Glomerular endothelial cell (primary cell): ENCODE measurements at places on chromosomes 4 and X.

DNA sequence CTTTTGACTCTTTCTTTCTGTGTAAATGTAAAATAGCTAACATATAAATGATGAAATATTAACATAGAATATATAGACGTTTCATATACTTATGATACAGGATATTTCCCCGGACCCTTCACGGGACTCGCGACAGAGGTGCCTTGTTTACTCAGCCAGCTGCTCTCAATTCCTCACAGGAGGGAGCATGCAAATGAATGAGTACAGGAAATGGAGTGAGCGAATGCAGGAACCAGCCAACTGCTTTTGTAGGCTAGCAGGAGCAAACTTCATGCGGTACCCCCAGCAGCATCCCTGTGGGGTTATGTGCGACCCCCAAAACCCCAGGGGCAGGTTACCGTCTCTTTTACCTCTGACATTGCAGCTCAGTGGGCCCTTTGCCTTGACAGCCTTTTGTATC lies 110.3 kb upstream of the PDHA2 start:
- no peak for DNase-seq

DNA sequence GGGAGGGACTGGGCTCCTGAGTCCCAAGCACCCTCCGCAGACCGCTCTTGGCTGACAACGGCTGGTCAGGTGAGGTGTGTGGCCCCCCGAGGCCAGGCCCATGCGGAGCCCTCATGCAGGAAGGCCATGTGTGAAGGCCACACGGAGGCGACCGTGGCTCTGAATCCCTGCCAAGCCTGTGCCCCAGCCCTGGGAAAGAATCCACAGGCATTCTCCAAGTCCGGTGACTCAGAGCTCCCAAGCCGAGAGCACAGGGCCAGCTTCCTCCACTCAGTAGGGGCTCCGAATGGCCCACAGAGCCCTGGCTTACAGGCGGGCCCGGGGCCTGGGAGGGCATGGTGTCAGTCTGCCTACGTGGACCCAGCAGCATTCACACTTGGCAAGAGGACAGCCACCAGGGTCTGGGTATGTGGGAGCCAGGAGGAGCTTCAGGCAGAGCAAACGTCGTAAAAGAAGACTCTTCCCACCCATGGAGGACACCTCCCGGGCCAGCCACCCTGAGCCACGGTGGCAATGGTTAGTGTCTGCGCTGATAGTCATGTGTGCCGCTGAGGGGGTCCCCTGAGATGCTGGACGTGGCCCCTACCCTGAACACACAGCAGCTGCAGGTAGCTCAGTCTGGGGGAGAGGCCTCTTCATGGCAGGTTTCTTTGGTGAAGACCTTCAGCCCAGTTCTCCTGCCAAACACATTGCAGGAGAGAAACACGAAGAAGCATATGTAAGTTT lies 105.7 kb downstream of the PSAPL1 start:
- DNase-seq = no peak

DNA sequence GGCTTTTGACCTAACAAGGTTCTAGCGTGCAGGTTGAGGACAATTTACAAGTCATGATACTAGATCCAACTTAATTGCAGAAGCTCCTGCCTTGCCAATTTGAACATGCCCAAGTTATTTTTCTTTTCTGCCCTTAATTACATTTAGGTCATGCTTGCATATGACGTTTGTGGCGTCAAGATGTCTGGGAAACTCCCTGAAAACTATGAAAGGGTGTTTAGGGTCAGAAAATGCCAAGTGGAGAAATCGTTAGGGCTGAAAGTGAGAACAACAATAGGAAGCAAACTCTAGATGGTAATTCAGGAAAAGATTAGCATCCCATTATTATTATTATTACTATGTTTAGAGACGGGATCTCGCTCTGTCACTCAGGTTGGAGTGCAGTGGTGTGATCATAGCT lies 38.2 kb upstream of the PLAC8 start:
- DNase-seq = no peak

GRCh38 chrX:136909119-136909705 lies 28.7 kb upstream of the RBMX start:
- no peak for DNase-seq

DNA sequence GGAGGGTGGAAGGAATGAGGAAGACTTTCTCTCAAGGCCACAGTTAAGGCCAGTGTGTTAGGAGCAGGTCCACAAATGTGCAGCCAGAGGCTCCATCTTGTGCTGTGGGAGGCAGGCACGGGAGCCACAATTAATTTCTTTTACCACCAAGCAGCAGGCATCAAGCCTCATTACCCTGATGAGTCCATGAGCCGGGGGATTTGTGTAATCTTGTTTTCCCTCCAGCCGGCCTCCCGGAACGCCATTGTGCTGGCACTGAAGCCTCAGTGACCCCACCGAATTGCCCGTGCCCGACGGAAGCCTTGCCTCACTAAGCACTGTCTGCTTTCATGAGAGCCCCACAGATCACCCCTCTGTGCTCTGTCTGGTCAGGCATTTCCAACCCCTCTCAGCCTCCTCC lies 154.7 kb upstream of the STX18 start:
- no peak for DNase-seq
